ENCODE measurements at places on chromosomes 1 and 21.
A peak's percentile ranks its signal among the peaks of the same experiment; 100 is the strongest.

DNA sequence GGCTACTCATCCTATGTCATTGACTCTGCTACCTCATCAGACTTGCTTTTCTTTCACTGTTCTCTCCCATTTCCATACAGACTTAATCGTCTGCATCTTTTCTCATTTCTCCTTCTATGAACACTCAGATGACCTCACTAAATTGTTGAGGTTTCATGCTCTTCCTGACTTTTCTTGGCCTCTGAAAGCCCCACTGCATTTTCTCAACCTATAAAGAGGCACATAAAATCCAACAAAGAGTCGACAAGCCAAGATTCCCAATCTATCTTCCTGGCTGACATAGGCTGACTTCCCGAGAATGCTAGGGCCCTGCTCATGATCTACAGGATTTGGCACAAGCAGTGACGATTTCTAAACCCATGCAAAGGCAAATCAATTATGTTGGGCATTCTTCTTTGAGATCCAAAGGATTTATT, 280.8 kb upstream of the DPYD start:
- peak; percentile 33 for DNase-seq

DNA sequence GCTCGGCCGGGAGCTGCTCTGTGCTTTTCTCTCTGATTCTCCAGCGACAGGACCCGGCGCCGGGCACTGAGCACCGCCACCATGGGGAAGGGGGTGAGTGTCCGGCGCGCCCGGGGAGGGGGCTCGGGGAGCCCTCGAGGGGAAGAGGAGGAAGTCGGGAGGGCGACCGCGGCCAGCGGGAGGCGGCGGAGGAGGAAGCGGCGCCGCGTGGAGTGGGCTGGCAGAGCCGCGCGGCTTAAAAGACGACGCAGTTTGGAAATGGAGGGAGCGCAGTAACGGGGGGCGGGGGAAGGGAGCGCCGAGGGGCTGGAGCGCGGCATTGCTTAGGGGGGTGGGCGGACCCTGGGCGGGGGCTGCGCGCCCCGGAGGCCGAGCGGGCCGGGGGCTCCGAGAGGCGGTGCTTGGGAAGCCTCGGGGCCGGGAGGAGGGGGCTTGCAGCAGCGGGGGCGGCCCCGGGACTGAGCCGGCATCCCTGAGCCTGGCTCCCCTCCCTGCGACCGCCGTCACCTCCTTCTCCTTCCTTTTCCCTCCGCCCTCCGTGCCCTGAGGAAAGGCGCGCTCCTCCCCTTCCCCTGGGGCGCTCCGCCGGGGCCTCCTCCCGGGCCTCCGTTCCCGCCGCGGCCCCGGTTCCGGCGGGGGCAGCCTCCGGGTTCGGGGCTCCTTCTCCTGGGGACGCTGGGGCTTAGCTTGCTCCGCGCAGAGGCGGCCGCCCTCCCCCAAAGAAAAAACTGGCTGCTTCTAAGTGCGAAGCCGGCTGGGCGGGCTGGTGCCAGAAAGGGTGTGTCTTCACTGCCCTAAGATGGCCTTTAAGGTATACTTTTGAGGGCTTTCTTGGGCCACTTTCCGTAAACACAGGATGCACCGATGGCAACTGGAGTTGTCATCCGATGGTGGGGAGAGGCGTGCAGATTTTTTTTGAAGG, 648 bp downstream of the ATP1A1 start:
- no peak for DNase-seq

DNA sequence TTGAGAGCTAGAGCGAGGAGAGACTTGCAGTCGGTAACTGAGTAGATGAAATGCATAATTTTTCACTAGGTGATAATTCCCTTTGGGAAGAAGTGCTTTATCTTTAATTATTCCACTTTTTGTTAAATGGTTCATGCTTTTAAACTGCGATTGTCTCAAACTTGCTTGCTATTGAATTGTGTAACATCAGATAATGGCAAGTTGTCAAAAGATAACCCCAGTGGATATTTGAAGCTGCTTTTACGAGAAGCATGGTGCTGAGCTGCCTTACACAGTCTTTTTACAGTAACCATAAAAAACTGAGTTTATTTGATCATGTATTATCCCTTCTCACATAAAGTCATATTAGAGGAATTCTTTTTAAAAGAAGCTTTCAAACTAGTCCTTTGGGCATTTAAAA, 30.2 kb downstream of the TMEM50B start:
- no peak for DNase-seq

- no peak for DNase-seq
Measured at GRCh38 chr21:35705237-35705887, 355.0 kb downstream of the SETD4 start.

- DNase-seq = no peak
Measured at GRCh38 chr1:242673652-242674051, 149.2 kb upstream of the PLD5 start.

- DNase-seq = no peak
Measured at GRCh38 chr1:62539028-62539447, 58.3 kb upstream of the ANGPTL3 start.

GRCh38 chr1:73803380-73803779, 394.6 kb downstream of the LRRIQ3 start:
- DNase-seq = no peak

DNA sequence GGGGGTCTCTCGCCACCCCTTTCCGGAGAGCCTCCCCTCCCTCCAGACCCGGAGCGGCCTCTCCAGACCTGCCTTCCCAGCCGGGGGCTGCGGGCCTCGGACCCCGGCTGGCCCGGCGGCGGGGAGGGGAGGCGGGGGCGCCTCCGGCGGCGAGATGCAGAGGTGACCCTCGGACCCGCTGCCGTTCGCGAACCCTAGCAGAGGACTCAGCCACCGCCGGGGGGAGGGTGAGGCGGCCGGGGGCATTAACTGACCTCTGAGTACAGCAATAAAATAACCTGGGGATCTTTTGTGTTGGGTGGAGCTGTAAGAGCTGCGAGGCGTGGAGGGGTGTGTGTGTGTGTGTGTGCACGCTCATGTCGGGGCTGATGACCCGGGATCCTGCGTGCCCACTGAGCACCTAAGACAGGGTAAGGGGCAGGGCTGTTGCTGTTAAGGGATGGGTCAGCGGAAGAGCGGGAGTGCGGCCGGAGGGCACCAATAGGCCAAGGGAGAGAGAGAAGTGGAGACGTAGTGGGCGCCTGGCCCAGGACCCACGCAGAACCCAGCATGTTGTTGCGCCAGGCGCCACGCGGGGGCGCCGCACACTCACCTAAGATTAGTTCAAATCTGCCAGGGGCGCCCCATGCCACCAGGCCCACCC, 6.3 kb downstream of the HAPLN2 start:
- DNase-seq = no peak

DNA sequence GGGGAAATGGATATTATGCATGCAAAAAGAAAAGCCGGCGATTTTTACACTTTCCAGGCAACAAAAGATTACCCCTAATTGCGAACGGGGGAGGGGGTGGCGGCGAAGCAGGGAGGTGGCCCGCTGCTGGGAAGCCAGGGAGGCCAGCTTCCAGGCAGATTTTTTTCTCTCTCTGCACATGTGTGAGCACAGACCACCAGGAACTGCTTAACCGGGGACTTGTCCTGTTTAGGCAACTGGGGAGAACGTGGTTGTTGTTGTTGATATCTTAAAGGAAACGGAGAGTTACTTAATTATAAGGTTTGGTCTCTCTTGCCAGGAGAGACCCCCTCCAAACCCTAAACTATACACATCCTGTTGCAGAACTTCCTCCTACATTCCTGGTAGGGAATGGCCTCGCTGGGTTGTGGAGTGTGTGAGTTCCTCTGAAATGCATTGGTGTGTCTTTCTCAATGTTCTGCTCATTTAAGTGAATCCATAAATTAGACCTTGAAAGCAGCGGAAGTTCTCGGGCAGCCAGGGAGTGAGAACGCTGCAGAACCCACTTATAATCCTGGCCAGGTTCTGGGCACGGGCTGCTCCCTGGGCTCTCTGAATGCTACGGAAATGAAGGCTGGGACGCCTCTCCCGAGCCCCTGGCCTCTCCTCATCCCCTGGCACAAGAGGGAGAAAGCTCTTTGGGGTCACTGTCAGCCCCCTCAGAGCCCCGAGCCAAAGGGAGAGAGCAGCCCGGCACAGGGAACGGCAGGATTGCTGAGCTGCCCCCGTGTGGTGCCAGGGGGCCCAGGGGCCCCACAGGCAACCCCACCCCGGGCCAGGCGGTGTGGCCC, 250.0 kb downstream of the FOXD2 start:
- DNase-seq = no peak

GRCh38 chr1:232386721-232387510, 243.0 kb downstream of the SIPA1L2 start:
- no peak for DNase-seq

GRCh38 chr1:230157420-230158390, 90.7 kb downstream of the GALNT2 start:
- DNase-seq = no peak

DNA sequence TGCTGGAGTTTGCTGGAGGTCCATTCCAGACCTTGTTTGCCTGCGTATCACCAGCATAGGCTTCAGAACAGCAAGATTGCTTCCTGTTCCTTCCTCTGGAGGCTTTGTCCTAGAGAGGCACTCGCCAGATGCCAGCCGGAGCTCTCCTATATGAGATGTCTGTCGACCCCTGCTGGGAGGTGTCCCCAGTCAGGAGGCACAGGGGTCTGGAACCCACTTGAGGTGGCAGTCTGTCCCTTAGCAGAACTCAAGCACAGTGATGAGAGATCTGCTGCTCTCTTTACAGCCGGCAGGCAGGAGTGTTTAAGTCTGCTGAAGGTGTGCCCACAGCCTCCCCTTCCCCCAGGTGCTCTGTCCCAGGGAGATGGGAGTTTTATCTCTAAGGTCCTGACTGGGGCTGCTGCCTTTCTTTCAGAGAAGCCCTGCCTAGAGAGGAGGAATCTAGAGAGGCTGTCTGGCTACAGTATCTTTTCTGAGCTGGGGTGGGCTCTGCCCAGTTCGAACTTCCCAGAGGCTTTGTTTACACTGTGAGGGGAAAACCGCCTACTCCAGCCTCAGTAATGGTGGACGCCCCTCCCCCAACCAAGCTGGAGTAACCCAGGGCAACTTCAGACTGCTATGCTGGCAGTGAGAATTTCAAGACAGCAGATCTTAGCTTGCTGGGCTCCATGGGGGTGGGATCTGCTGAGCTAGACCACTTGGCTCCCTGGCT, 205.0 kb downstream of the GPR52 start:
- no peak for DNase-seq

DNA sequence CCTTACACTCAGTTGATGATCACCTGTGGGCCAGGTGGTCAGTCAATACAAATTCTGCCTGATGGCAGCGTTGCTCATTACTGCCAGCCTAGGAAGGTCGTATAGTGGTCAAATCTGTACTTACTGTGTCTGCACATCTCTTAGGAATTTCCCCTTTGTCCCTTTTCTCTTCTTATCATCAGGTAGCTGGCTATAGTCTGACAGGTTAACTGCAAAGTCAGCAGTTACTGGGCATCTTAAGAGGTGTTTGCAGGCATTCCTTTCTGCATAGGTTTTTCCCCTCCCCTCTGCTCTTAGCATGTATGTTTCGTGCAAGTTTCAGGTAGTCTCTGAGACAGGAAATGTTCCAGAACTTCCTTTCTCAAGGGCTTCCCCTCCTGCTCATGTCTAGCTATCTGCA, 298.7 kb downstream of the LRRIQ3 start:
- DNase-seq = no peak

All from BJ (cell line).